ENCODE measurements at places on chromosomes 3 and 15.

DNA sequence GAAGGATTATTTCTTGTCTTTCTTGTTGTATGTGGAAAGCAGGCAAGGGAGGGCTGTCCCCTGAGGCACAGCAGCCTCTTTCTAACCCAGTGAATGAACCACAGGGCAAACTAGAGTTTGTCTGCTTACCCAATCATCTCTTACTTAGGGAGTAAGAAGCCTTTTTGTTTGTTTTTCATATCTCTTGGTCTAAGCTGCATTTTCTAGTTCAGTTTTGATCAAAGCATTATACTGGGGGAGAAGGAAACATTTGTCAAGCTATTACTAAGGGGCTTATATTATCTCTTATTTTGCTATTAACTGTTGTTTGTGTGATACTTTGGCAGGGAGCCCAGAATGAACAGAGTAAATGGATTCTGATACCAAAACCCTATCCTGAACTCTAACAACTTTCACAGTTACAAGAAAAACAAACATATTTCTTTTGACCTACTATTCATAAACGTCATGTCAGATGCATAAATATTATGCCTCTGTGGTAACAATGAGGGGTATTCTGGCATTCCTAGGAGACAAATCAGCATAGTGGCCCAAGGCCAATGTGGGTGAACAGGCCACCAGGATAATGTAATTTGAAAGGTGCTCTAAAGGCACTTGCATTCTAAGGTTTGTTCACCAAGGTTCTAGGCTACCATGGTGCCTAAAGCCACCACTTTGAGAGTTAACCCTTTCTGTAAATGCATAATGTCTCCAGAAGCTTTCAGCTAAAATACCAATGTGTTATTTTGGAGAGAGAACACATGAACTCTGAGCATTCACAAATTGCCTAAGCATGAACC, 271.6 kb upstream of the ZPLD1 start:
- DNase-seq, result no peak

GRCh38 chr3:110576960-110577359, 494.7 kb upstream of the NECTIN3 start:
- no peak for DNase-seq

GRCh38 chr15:74130155-74130848, at the start of gene ISLR2:
Gene ISLR2 (plus strand): TSS chr15:74130586. CDS start chr15:74132755, 2,169 bp downstream.
- DNase-seq, result no peak

- DNase-seq, result no peak
These were observed 474.0 kb downstream of the EPHB1 start for GRCh38 chr3:135268941-135269532.

DNA sequence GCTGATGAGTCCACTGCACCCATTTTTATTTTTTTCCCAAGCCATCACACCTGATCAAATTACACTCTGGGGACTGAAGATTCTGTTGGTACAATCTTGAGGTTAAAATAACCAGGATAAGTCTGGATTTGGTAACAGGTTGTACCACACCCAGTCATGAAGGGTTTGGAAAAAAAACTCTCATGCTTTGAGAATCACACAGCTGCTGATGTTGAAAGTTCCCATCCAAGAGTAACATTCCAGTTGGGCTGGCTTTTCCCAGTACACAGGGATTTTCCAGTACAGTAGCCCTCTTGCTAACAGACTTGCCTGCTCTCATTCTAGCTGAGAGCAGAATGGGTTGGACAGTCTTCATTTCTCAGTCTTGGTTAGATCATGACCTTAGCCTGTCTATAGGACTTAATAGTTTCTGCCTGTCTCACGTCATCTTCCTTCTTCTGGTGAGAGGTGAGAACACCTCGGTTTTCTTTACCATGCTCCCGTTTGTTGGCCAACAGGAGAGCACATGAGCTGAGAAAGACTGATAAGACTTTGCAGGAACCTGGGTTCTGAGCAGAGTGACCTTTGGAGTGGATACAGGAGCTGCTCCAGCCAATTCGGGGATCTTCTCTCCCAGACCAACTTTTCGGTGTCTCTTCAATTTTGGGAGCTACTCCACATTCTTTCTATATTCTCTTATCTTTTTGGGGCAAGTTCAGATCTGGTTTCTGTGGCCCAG, 300.1 kb upstream of the LYSMD4 start:
- DNase-seq, result no peak

GRCh38 chr15:62517541-62517940, 352.5 kb upstream of the C2CD4B start:
- no peak for DNase-seq

Data from mucosa of gallbladder (tissue), 1 donor.